ENCODE measurements at places on chromosomes 4 and X.

- DNase-seq = no peak
Observed at GRCh38 chr4:81914623-81915022, 442.9 kb upstream of the RASGEF1B start.

DNA sequence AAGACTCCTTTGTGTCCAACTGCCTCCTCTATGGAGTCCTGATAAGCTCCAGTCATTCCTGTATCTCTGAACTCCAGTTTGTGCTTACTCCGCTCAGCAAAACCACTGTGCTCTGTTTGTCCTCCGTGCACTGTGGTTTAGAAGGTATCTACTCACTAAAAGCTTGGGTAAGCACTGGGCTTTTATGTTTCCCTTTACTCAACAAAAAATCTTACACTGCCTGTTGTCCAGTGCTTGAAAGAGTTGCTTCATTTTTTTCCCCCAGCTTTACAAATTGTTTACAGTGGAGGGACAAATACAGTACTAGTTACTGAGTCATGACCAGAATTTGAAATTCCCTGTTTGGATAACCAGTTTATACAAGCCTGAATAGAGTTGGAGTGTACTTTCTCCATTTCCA is 545.3 kb upstream of the FAT1 start:
- DNase-seq = no peak

DNA sequence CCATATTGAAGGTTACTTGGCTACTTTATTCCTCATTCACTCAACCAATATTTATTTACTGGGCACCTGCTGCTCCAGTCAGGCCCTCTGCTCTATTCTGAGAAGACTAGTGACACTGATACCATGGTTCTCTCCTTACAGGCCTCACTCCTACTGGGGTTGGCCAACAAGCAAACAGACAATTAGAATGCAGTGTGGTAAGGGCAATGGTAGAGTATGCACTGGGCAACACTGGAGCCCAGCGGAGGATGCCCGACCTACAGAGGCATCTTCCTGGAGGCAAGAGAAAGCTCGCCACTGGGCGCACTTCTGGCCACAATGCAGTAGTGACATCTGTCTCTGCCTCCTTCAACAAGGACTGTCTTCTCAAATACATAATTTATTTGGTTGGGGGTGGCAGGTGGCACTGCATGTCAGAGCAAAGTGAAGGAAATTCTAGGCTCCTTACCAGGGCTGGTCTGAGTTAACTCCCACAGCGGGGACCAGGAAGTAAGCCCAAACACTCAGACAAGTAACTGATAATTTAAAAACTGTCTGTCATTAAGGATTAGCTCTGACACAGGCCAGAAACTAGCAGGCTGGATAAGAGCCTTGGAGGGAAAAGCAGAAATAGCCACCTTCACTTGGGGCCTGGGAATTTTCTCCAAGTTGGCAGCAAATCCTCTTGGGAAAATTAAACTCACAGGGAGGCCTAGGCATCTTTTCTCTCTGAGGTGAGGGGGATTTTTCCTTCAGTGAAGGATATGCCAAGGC is 150.7 kb upstream of the EOLA2 start:
- DNase-seq = no peak

GRCh38 chr4:34181311-34181841 is 2062.9 kb downstream of the ARAP2 start:
- DNase-seq = no peak

- DNase-seq = no peak
Observed at GRCh38 chr4:154560824-154561231, 2.0 kb upstream of the FGB start.

DNA sequence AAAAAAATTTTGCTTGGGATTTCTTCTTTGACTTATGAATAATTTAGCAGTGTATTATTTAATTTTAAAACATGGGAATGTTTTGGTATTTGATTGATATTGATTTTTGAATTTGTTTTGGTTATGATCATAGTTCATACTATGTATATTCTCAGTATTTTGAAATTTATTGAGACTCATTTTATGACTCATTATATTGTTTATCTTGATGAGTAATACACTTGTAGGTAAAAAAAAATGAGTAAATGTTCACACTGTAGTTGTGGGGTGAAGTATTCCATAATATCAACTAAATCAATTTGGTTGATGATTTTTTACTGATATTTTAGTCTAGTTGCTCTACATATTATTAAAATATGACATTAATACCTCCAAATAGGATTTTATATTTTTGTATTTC is 1142.2 kb downstream of the ADGRL3 start:
- DNase-seq = no peak

DNA sequence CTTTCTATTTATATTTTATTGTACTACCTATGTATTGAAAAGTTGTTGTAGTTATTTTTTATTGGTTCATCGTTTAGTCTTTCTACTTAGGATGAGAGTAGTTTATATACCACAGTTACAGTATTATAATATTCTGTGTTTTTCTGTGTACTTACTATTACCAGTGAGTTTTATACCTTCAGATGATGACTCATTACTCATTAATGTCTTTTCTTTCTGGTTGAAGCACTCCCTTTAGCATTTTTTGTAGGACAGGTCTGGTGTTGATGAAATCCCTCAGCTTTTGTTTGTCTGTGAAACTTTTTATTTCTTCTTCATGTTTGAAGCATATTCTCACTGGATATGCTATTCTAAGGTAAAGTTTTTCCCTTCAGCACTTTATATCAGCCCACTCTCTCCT is 7.7 kb downstream of the LUZP4 start:
- DNase-seq = no peak

- DNase-seq = no peak
Observed at GRCh38 chrX:125295337-125295736, 24.3 kb upstream of the TEX13C start.

GRCh38 chr4:52059372-52059771 is 8.3 kb downstream of the SPATA18 start:
- no peak for DNase-seq

DNA sequence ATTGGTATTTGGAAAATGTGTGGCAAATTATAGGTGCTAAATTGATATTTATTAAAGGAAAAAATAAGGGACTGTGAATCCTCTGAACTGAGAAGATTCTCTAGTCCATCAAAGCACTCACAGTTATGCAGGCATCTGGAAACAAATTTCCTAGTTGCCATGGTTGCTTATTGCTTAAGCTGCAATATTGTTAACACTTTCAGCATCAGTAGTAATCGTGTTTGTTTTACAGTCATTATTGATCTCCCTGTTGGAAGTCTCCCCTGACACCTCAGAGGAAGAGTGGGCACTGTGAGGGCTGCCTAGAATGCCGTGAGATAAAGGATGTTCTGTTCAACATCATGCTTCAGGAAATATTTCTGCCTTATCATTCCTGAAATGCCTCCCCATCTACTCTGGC is 2004.3 kb upstream of the ADGRL3 start:
- no peak for DNase-seq

DNA sequence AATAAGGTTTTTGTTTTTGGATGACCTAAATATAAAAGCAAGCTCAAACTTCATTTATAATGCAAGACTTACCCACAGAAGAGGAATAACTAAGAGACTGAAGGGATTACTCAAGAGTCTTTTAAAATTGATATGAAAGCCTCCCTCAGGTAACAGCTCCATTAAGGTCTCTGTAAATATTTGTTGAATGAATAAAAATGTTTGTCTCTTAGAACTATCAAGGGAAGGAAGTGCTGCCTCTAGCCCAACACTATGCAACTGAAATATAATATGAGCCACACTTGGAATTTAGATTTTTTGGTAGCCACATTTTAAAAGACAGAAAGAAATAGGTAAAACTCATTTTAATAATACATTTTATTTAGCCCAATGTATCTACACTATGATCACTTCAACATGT is 127.8 kb downstream of the SH3RF1 start:
- DNase-seq = no peak

DNA sequence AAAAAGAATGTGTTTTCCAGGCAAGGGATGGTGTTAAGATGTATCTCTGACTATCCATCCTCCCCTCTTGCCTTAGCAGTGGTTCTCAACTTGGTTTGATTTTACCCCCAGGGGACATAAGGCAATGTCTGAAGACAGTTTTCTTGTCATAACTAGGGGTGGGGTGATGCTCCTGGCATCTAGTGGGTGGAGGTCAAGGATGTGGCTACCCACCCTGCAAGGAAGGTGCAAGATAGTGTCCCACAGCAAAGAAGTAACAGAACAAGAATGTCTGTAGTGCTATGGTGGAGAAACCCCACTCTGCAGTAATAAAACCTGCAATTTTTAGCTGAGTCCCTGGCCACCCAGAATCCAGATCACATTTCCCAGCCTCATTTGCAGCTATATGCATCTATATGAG is 81.2 kb upstream of the TBL1X start:
- DNase-seq = no peak

DNA sequence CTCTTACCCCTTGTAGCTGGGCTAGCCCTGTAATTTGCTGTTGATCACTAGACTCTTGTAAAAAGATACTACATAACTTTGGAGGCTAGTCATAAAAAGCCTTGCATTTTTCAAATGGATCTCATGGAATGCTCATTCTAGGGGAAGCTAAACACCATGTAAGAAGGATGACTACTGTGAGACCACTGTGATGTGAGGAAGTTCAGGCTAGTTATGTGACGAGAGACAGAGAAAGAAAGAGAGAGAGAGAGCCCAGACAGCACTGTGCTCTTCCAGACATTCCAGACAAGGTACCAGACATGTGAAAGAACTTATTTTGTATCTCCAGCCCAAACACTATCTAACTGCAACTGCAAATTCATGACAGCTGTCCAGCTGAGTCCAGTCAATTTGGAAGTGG is 404.6 kb upstream of the PITX2 start:
- DNase-seq = no peak

DNA sequence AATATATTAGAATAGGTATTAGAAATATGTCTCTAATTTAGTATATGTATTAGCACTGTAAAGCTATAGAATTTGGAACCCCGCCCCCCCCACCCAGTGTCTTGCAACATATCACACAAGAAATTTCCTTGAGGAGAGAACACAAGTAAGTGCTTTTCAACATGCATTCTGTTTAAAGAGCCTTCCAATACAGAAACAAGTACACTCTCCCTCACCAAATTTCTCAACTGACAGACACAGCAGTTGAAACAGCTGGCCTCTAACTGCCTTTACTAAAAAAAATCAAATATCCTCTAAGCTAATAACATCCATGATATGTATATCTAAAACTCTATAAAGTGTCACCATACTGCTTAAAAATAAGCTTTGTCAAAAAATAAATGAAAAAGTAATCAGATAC is 12.4 kb downstream of the CAMK2D start:
- no peak for DNase-seq

GRCh38 chrX:103376979-103377324 is 614 bp downstream of the BEX3 start:
- DNase-seq = no peak

DNA sequence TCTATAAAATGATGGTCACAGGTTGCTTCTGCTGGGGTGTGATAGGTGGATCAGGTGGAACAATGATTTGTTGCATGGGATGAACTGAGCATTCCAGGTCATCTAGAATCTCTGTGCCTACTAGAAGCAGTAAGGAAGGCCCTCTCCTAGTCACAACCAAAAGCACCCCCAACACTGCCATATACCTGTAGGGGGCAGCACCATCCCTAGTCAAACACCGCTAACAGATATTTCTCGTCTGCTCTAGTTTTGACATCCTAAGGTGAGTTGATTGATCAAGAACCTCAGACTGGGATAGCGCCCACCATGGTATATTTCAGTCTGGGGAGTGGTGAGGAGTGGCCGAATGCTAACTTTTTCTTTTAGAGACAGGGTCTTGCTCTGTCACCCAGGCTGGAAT is 160.2 kb downstream of the NHS start:
- DNase-seq = no peak

- no peak for DNase-seq
Observed at GRCh38 chr4:127685292-127685691, 44.9 kb upstream of the SLC25A31 start.

DNA sequence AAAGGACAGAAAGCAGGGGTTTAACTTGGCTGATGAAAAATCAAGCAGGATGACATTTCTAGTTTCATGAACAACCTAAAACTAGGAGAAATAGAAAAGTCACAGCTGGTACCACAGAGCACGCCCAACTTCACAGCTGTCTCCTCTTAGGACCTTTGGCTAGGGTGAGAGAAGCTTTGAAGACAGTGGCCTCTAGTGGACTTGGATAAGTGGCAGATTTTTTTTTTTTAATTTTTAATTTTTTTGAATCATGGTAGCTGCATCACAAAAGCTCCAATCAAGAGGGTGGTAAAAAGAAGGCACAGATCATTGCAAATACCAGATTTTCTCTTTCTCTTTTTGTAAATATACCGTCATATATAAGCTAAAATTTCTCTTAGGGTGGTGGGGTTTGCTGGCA is 20.2 kb upstream of the MAP3K15 start:
- no peak for DNase-seq

GRCh38 chrX:149837639-149838038 is 43.3 kb upstream of the MAGEA8 start:
- no peak for DNase-seq

- no peak for DNase-seq
Observed at GRCh38 chr4:74456849-74457395, 12.0 kb downstream of the AREG start.

GRCh38 chr4:100288161-100288560 is 97.9 kb upstream of the DDIT4L start:
- DNase-seq = no peak

- no peak for DNase-seq
Observed at GRCh38 chr4:23902222-23902804, 12.5 kb upstream of the PPARGC1A start.

DNA sequence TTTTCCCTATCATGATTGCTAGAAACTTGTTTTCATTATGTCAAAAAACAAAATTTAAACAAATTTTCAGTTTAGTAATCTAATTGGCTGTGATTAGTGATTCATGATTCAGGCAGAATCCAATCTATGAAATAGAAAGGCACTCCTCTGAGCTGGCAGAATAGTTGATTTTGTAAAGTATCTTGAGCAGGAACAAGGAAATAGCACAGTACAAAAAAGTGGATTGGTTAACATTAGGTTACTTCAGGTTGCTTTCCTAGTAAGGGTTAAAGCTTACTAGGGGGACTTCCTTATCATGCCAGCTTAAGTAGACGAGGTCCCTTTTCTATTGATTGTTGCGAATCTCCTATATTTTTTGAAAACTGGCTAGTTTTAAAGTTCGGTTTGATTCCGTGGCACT is 43.4 kb upstream of the PRDM5 start:
- no peak for DNase-seq

DNA sequence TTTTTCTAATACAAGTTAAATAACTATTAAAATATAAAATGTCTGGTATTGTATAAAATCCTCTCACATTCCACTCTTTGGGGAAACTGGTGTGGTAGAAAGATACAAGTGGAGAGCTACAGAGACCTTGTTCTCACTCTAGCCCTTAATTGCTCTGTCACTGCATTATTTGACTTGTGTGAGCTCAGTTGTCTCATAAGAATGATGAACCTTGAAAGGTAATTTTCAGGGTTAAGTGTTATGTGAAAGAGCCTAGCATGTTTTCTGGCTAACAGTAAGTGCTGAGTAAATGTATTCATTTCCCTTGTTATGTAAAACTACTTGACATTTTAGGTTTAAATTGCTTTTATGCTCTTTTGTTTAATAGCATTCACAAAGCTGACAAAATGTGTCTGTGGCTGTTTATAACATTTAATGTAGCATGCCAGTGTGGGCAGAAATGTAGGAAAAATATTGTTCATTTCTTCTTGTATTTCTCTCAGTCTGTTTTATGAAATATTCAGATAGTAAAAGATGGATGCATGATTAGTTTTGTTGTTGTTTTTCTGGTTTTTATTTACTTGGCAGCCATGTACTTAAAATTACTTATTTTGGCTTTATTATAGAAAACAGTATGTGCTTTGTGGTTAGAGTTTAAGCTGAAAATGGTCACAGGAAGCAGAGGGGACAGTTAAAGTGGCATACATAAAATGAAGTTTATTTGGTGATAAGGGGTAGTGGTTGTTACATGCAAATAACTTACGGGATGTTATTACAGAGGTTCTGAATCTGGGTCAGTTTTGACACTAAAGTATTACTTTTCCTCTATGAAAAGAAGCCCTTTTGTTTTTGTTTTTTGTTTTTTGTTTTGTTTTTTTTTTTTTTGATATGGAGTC is 29.2 kb downstream of the SLAIN2 start:
- DNase-seq = no peak

Measured in GOT3 (cell line).